ENCODE measurements at places on chromosomes 1 and 21.

GRCh38 chr1:184002071-184002470 lies 35.5 kb downstream of the COLGALT2 start:
- no peak for DNase-seq

- no peak for DNase-seq
Observed at GRCh38 chr1:236608930-236609726, 4.8 kb upstream of the HEATR1 start.

GRCh38 chr21:38714039-38714817 lies 91.5 kb upstream of the ETS2 start:
- DNase-seq: no peak

- peak; percentile 28 for DNase-seq
Observed at GRCh38 chr1:156608036-156608674, 6.9 kb upstream of the GPATCH4 start.

DNA sequence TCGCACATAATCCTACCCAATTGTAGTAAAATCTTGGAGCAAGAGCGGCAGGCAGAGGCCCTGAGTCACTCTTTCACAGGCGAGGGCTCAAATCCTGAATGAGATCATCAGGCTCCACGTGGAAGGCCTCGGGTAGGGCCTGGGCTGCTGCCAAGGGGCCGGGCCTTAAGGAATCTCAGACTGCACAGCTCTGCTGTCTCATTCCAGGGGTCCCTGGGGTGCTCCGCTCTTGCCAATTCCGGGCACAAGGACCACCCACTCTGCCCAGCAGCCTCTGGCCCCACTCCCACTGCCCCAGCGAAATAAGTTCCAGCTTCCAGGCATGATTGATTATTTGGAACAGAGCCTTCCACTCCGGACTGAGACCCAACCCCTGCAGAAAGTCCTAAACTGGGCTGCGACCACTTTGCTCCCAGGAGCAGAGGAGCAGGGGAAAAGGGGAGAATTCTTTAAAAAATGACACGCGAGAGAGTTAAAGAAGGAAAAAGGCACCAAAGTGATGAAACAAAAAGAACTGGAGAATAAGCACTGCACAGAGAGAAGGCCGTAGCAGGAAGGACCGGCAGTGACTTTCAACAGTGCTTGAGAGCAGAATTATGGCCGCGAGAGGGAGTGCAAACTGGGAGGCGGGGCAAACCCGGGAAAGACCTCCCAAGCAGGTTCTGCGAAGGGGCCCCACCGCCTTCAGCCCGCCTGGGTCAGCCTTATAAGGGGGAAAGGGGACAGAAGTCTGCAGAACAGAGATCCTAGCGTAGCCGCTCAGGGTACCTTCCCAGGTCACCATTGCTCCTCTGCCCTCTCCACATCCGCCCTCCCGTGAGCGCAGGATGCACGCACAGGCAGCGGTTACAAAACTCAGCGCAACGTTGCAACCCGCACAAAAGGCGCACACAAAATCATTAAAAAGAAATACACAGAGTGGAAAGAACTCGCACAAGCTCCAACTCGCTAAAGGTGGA lies 2.0 kb downstream of the ADAMTS1 start:
- DNase-seq: no peak

DNA sequence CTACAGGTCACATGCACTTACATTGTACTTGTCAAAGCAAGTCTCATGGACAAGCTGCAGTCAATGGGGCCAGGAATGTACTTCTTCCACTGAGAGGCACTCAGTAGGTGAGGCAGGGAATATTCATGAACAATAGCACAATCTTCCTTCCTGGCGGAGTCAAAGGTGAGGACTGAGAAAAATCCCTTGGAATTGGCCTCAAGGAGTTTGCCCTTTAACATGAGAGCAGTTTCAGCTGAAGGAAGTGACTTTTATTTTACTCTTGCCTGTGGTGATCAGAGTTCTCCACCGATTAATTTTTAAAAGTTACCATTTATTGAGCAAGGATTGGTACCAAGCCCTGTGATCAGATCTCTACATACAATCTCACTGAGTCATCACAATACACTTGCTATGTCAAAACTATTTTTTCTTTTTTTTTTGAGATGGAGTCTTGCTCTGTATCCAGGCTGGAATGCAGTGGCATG lies 11.2 kb upstream of the AK2 start:
- DNase-seq: no peak

GRCh38 chr1:156060937-156061636 lies at the start of gene RAB25:
RAB25 (plus strand) TSS chr1:156061160; CDS start chr1:156061401, 241 bp downstream.
- DNase-seq: no peak

GRCh38 chr1:208475449-208475848 lies 231.3 kb upstream of the PLXNA2 start:
- DNase-seq: no peak

DNA sequence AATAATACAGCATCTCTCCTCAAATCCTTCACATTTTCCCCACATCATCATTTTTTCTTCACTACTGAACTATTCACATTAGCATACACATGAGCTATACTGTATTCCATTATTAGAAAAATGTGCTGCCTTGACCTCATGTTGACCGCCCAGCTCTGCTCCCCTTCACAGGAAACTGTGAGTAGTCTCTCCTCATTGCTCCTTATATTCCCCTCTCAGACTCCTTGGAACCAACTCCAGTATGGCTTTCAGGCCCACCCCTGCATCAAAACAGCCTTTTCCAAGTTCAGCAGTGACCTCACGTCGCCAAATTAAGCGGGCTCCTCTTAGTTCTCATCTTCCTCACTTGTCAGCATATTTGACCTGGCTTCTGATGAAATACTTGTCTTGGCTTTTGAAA lies 59.2 kb upstream of the SPAG17 start:
- no peak for DNase-seq

GRCh38 chr1:99004861-99005442 lies at the start of gene PLPPR5:
PLPPR5 (minus strand) TSS chr1:99004861; CDS start chr1:99004671, 190 bp downstream.
- no peak for DNase-seq

- DNase-seq: no peak
Observed at GRCh38 chr1:52599236-52599635, 2.9 kb upstream of the GPX7 start.

GRCh38 chr1:183756326-183756725 lies 48.6 kb upstream of the RGL1 start:
- no peak for DNase-seq

GRCh38 chr1:36818771-36819170 lies 215.5 kb downstream of the GRIK3 start:
- DNase-seq: no peak

DNA sequence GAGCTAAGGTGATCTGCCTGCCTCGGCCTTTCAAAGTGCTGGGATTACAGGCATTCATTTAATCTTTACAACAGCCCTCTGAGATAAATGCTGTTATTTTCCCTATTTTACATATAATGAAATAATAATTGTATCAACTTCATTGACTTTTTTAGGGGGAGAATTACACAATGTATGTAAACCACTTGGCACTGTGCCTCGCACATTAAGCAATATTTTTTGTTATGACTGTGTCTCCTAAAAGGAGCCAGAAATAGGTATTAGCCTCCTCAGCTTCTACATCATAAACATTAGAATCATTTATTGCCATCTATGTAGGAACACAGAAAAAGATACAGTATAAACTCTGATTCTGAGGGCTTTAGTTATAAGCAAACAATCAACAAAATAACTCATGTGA lies 1.1 kb upstream of the DNAJC28 start:
- DNase-seq: no peak

DNA sequence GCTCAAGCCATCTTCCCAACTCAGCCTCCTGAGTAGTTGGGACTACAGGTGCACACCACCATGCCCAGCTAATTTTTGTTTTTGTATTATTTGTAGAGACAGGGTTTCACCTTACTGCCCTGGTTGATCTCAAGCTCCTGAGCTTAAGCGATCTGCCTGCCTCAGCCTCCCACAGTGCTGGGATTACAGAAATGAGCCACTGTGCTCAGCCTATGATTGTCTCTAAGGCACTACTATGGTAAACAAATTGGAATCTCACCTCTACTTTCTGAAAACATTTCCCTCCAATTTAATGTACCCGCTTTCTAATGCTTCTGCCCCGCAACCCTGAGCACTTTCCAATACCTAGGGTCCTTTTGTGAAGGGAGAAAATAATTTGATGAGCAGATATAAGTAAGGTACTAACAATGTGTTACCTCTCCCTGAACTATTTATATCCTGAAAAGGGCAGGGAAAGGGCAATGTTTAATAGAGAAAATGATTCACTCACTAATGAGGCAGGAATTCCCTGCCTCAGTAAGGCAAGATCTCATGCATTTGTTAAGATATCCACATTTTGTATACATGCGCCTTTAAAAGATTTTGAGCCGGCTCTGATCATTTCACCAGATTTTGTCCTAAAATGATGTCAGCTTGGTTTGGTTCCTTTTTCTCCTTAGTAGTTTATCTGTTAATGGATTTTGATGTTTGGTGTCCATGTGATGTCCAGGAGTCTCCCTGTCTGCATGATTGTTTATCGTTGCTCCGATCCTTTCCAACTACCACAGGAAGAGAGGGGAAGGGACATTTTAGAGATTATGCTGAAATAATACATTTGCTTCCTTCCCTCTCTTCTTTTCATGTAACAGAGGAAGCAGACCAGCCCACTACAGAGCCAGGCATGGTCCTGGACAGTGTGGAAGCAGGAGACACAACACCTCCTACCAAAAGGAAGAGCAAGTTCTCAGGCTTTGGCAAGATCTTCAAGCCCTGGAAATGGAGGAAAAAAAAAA lies 47.3 kb upstream of the RCC1 start:
- DNase-seq: no peak

DNA sequence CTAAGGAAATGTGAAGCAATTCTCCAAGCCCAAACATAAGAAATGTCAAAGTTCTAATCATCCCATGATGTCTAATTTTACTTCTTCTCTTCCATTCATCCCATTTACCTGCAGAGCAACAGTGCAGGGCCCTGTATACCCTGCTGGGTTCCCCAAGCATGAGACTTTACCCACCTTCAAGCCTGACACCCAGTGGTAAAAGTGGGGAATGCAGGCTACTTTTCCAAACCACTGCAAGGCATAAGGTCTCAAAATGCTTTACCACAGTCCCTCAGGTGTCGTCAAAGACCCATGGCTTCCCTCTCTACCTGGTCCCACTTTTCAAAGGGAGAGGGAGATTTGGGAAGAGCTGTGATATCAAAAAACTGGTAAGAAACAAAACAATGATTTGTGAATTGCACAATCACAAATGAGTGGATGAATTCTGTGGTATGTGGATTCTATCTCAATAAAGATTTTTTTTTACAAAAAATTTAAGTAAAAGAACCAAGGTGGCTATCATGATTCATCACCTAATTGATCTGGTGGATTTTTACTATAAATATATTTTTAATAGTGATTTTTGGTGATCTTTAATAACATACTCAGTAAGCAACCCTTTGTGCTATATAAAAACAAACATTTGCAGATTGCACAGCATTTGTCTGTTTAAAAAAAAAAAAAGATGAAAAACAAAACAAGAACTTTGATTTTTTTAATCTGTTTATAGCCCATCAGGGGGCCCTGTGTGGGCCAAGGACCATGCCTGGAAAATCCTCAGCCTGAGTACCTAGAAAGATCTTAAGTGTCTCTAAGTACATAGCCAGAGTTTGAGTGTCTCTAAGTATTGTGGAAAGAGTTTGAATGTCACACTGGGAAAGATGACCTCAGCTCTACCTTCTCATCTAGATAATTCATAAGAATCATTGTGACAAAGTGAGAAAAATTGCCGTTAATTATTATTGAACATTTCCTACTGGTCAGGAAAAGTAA lies 73.1 kb upstream of the GJB5 start:
- peak; percentile 4 for DNase-seq

DNA sequence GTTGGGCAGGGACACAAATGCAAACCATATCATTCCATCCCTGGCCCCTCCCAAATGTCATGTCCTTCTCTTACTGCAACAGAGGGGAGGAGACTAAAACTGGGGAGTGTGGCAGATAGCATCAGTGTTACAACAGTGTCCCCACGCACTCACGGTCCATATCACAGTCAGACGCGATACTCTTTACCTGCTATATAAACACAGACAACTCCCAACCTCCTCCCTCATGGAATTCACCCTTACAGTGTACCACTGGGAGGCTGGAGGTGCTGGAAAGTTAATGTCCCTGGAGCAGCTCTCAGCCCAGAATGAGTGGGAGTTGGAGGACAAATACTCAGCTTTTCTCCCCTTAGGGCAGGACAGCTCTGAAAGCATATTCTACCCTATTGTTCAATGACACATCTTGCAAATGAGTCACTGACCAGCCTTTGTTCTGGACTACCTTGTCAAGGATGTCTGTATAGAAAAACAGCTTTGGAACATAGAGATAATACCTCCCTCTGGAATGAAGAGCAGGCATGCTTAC lies 445.9 kb downstream of the SETD4 start:
- DNase-seq: no peak

GRCh38 chr1:227255086-227255732 lies 63.1 kb downstream of the CDC42BPA start:
- DNase-seq: no peak

DNA sequence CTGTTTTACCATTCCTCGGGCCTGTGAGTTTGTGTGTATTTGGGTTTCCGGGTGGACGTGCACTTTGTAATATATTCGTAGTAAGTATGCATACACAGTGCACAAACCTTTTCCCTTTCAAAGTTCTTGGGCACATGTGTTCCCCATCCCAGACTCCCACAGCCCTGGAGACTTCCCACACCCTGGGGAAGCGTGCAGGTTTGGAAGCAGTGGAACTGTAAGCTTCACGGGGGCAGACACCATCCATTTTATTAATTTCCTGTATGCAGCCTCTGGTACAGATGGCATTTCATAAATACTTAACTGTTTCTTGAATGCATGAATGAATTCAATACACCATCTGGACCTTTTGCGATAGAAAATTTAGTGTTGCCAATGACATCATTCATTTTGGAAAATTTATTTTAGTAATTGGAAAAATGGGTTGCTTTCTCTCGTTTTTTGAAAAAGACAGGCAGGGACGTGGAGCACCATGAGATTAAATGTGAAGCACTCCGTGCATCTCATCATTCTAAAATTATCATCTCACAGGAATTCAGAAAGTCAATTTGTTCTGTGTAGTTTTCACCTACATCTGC lies 10.8 kb downstream of the ETS2 start:
- DNase-seq: no peak
